Stimulated activated memory B cell treated with anti-CD40 and anti-IgM and Interleukin-4, amounts not matched to agents 10 μg/mL and 1 μg/mL and 100 μg/mL, for 72 hours (primary cell): ENCODE measurements at places on chromosomes 1 and 21.

DNA sequence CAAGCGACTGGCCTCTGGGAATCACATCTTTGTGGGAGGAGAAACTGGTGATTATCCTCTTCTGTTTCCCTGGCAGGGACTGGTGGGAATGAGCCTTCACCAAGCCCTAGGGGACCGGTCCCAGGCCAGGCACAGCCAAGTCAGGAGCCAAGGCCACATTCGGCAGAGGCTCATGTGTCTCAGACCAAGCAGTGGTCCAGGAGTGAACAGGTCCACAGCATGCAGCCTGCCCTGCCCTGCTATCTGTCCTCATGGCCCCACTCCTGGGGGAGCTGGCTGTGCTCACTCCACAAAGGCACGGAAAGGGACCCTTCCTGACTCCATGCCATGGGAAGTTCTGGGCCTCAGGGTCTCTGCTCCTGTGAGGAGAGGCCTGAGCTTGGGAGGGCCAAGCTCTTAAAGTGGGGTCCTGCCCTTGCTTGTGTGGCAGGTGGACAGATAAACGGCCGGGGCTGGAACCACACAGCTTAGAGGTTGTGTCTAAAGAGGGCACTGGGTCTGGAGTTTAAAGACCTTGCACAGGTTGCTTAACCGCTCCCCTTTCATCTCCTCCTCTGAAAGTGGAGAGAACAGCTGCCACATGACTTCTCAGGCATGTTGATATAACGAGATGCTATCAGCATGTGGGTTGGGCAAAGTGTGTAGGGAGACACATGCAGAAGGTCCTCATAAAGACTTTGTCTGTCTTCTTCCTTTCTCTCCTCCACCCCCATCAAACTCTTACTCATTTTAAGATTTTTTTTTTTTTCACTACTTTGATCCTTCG is 57.5 kb downstream of the CASQ2 start:
- no peak overlapping the region for H3K4me3 ChIP-seq
- no peak overlapping the region for H3K27ac ChIP-seq
- no peaks in the 10 kb centered on the region for H3K4me1 ChIP-seq

- no peak for ATAC-seq
- H3K36me3 ChIP-seq = no peaks in the 10 kb centered on the region
- no peaks in the 10 kb centered on the region for H3K4me1 ChIP-seq
- peaks cover 41% of the 10 kb centered on the region for H3K27me3 ChIP-seq
These were observed 22.9 kb downstream of the HTR1D start for GRCh38 chr1:23194119-23194984.

GRCh38 chr1:6972399-6972798 is 187.1 kb downstream of the CAMTA1 start:
- H3K4me3 ChIP-seq = no peak overlapping the region
- H3K27ac ChIP-seq = no peak overlapping the region
- no peaks in the 10 kb centered on the region for H3K36me3 ChIP-seq
- no peak for ATAC-seq
- peaks cover 58% of the 10 kb centered on the region for H3K27me3 ChIP-seq
- peaks cover 5% of the 10 kb centered on the region for H3K4me1 ChIP-seq

DNA sequence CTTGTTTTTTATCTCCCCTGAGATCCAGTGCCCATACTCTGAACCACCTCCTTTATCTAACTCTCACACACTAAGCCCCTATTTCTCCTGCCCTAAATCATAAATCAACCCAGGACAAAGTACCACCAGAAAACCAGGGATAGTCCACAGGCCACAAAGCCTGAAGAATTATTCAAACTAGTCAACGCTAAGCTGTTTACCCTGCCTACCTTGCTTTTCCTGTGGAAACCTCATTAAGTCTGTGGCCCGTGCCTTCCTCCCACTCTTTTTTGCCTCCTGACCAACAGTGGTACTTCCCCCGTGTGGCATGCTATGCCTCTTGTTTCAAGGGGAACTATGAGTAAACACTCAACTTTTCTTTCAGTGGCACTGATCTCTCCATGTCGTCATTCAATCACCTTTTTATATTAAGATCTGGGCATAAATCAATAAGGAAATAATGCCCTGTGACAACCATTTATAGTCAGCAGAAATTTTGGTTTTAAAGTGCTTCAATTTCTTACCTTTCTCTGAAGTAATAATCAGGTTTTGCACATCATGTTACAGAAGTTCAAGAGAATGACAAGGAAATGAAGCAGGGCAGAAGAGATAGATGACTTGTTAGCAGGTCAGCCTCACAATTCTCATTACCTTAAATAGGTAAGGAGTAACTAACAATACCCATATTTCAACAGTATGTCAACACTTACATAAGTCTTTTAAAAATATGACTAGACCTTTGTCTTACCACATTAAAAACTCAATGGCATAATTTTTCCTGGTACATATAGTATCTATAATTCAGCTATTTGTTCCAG is 32.1 kb downstream of the EYA3 start:
- no peaks in the 10 kb centered on the region for H3K27me3 ChIP-seq
- H3K4me1 ChIP-seq = peaks cover 30% of the 10 kb centered on the region
- ATAC-seq = peak; percentile 92

- peaks cover 29% of the 10 kb centered on the region for H3K4me1 ChIP-seq
- H3K36me3 ChIP-seq = peaks cover 16% of the 10 kb centered on the region
- H3K27me3 ChIP-seq = no peaks in the 10 kb centered on the region
- H3K4me3 ChIP-seq = no peak overlapping the region
- ATAC-seq = peak; percentile 82
These were observed 32.1 kb downstream of the SH3BP5L start for GRCh38 chr1:248793592-248793991.

GRCh38 chr1:31848381-31848897 is 32.6 kb upstream of the SPOCD1 start:
- H3K36me3 ChIP-seq = no peaks in the 10 kb centered on the region
- ATAC-seq = peak; percentile 78
- peaks cover 35% of the 10 kb centered on the region for H3K4me1 ChIP-seq
- peak overlapping the region; percentile 6 for H3K27ac ChIP-seq
- no peaks in the 10 kb centered on the region for H3K27me3 ChIP-seq

- H3K4me3 ChIP-seq = no peak overlapping the region
- no peaks in the 10 kb centered on the region for H3K36me3 ChIP-seq
- ATAC-seq = no peak
- H3K27ac ChIP-seq = no peak overlapping the region
- H3K4me1 ChIP-seq = peaks cover 12% of the 10 kb centered on the region
- H3K27me3 ChIP-seq = no peaks in the 10 kb centered on the region
These were observed 21.7 kb upstream of the IRF2BP2 start for GRCh38 chr1:234631721-234632125.

DNA sequence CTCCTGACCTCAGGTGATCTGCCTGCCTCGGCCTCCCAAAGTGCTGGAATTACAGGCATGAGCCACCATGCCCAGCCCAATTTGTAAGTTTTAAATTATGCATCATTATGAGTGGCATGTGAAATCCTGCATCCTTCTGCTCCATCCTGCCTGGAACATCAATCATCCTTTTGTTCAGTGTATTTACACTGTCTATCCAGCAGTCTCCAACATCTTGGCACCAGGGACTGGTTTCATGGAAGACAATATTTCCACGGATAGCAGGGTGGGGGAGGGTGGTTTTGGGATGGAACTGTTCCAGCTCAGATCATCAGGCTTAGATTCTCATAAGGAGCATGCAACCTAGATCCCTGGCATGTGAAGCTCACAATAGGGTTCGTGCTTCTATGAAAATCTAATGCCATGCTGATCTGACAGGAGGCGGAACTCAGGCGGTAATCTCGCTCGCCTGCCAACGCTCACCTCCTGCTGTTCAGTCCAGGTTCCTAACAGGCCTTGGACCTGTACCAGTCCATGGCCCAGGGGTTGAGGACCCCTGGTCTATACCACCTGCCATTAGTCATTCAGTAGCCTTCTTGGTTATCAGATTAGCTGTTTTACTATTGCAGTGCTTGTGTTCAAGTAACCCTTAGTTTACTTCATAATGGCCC is 22.2 kb upstream of the TCEA3 start:
- H3K4me3 ChIP-seq = no peak overlapping the region
- no peaks in the 10 kb centered on the region for H3K36me3 ChIP-seq
- no peaks in the 10 kb centered on the region for H3K27me3 ChIP-seq
- no peak for ATAC-seq
- no peak overlapping the region for H3K27ac ChIP-seq

DNA sequence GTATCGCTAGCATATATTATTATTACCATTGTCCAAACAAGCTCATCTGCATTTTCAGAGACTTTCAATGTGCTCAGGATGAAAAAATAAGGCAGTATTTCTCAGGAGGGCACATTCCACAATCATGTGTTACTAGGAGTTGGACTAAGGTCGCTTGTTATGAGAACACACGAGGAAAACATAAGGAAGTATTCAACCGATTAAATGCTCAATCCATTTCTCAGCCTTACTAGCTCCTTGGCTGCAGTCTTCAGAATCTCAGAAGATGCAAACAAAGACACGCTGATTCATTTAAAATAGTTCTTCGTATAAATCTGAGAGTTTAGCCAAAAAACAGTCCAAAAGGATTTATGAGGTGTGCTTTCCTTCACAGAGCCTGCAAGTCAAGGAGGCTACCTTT is 82.0 kb upstream of the JAK1 start:
- no peaks in the 10 kb centered on the region for H3K4me1 ChIP-seq
- no peak overlapping the region for H3K4me3 ChIP-seq
- H3K27me3 ChIP-seq = no peaks in the 10 kb centered on the region
- H3K36me3 ChIP-seq = peaks cover 6% of the 10 kb centered on the region
- no peak for ATAC-seq

- no peaks in the 10 kb centered on the region for H3K36me3 ChIP-seq
- no peak overlapping the region for H3K4me3 ChIP-seq
- peaks cover 11% of the 10 kb centered on the region for H3K27me3 ChIP-seq
- ATAC-seq = no peak
- peaks cover 22% of the 10 kb centered on the region for H3K4me1 ChIP-seq
These were observed 6.7 kb downstream of the NR5A2 start for GRCh38 chr1:200034262-200034557.

DNA sequence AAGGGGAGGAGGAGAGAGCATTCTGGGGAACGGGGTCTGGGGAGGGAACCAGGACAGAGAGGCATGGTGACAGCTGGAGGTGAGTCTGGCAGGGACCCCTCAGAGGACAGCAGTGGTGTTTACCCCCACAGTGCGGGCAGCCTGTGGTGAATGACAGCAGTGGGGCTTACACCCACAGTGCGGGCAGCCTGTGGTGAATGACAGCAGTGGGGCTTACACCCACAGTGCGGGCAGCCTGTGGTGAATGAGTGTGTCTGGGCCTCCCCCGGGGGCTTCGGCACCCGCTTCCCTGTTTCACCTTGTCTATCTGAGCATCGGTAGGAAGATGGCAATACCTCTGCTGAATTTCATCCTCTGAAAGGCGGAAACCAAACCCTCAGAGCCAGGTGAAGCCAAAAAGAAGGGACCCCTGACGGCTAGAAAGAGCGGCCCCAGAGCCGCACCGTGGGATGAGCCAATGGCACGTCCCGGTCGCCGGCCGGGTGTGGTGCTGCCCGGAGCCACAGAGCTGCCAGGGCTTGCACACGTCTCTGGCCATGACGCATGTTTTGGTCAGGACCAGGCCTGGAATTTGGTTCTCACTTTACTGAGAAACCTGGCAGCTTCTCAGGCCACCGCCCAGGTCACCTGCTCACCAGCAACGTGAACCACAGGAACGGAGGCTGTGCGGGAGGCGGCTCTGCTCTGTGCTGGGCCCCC is 54.1 kb downstream of the SIK1 start:
- H3K27me3 ChIP-seq = no peaks in the 10 kb centered on the region
- H3K4me3 ChIP-seq = no peak overlapping the region
- H3K4me1 ChIP-seq = peaks cover 67% of the 10 kb centered on the region

DNA sequence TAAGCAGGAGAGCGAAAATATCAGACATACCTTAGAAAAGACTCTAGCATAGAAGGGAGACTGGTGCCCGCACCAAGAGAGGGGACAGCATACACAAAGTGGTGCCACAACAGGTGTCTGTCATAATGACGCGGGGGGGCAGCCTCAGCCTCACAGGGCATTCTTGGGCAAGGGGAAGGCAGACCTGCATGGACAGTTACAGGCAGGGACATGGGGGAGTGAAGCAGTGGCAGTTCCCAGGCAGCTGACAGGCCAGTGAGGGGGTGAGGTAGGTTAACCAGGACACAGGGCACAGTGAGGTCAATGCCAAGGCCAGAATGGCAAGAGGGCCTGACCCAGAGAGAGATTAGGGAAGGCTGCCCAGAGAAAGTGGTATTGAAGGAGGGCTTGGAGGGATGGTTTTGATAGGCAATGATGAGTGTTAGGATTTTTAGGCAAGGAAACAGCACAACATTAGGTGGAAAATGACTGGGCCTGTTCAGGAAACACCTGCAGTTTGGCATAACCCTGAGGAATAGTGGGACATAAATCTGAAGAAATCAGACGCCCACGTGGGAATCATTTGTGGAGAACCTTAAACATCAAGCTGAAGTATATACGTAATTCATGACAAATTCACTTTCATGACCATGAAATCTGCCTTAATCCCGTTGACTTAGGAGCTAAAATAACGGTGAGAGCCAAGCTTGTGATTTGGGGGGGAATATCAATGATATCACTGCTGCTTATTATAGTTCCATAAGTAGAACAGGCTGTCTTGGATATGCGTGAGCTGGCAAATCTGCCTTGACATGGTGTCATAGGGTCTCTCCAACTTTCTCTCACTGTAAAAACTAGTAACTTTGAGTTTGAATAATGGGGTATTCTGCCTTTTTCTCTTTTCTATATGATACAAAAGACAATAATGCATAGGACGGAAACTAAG is 8.9 kb downstream of the PTPN14 start:
- H3K27ac ChIP-seq = no peak overlapping the region
- no peaks in the 10 kb centered on the region for H3K36me3 ChIP-seq
- no peaks in the 10 kb centered on the region for H3K4me1 ChIP-seq
- H3K4me3 ChIP-seq = no peak overlapping the region
- H3K27me3 ChIP-seq = peaks cover 16% of the 10 kb centered on the region

DNA sequence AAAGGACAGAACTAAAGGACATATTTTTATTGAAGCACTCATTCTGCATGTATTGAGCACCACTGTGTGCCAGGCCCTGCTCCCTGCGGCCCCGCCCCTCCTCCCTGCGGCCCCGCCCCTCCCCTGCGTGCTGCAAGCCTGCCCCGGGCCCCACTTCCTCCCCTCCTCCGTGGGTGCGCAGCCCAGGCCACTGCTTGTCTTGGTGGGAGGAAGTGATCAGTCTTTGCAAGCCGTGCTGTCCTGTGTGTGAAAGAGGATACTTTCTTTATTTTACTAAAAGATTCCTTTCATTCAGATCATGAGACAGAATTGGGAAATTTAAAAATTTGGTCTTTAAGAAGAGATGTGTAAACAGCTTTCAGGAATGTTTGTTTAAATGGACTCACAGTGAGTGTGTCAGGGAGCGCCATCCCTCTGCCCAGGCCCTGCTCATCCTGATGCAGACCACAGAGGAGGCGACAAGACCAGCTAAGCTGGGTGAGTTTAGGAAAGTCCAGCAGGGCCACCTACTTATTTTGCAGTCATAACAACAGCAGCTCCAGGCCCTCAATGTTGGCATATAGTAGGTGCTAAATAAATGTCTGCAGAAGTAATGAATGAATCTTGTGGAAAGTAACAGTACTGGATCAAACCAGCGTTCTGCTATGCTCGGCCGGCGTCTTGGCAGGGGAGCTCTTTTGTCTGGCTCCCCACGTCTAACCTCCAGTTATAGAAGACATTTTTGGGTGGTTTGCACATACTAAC is 88.3 kb upstream of the SELENON start:
- H3K36me3 ChIP-seq = no peaks in the 10 kb centered on the region
- peaks cover under 1% of the 10 kb centered on the region for H3K27me3 ChIP-seq
- no peak overlapping the region for H3K4me3 ChIP-seq
- peak; percentile 87 for ATAC-seq
